ENCODE measurements at places on chromosomes 11 and 22.
A peak's percentile ranks its signal among the peaks of the same experiment; 100 is the strongest.

- no peak for DNase-seq
Measured at GRCh38 chr22:50676661-50677492, 4.3 kb downstream of the SHANK3 start.

- DNase-seq, result no peak
Measured at GRCh38 chr11:32939046-32939445, 46.4 kb downstream of the QSER1 start.

- peak; percentile 45 for DNase-seq
Measured at GRCh38 chr11:65419772-65420481, 2.7 kb upstream of the NEAT1 start.

DNA sequence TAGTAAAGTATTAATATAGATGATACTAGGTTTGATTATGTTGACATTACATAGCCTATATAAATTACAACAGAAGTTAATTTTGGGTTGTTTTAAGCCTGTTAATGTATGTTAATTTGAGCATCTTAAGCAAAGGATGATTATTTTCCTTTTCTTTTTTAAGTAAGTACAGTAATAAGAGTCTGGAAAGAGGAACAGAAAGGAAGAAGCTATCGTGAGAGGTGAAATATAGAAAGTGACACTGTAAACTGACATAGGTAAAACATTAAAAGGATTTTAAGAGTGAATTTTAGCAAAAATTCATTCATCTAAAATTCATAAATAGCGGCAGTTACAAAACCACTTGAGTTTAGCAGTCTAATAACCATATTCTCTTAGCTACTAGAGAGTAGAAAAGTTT, 45.5 kb downstream of the FAR1 start:
- DNase-seq, result no peak

DNA sequence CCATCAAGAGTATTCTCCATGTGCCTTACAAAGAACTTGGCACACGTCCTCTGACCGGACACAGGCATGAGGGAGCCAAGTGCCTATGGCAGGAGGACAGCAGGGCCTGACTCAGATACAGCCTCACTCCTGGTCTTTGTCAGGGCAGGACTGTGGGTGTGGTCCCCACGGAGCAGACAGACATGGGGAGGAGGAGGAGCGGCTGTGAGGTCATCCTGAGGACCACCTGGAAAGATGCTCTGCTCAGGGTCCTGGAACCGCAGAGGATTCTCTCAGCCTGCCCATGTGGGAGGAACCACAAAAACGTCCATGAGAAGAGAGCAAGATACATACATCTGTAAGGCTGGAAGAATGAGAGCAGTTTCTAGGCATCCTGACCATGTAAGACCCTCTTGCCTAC, 576.3 kb downstream of the BRD1 start:
- DNase-seq, result no peak

GRCh38 chr11:72721689-72722049, 30.5 kb downstream of the ARAP1 start:
- DNase-seq, result peak; percentile 81

GRCh38 chr22:46744581-46744980, 6.5 kb upstream of the CERK start:
- no peak for DNase-seq

- DNase-seq, result no peak
Measured at GRCh38 chr22:16912281-16912680, 87.1 kb upstream of the XKR3 start.

- no peak for DNase-seq
Measured at GRCh38 chr11:3200388-3201111, 18.1 kb downstream of the MRGPRG start.

- no peak for DNase-seq
Measured at GRCh38 chr22:47807506-47807905, 1045.1 kb downstream of the TBC1D22A start.
